Stimulated activated CD8-positive, alpha-beta memory T cell treated with anti-CD3 and anti-CD28 coated beads, Interleukin-4, amount 100 ng/mL, for 1 hour (primary cell): ENCODE measurements at places on chromosomes 4 and X.

DNA sequence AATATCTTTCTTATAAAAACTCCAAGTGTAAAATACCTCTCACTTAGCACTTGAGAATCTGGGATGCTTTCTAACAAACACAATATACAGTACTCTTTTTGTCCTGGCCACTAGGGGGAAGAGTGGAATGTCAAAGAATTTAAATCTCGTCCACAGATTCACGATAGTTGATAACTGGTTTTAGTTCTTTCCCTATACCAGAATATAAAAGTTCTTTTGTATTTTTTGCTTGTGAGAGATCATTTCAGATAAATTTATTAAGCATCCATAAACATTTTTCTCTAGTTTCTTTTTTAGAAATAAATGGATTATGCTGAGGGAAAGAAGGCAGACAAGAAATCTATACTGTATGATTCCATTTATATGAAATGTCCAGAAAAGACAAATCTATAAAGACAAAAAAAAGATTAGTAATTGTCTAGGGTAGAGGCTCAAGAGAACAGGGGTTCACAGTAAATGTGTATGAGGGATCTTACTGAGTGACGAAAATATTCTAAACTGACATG is 50.4 kb downstream of the MGARP start:
- DNase-seq, result no peak

DNA sequence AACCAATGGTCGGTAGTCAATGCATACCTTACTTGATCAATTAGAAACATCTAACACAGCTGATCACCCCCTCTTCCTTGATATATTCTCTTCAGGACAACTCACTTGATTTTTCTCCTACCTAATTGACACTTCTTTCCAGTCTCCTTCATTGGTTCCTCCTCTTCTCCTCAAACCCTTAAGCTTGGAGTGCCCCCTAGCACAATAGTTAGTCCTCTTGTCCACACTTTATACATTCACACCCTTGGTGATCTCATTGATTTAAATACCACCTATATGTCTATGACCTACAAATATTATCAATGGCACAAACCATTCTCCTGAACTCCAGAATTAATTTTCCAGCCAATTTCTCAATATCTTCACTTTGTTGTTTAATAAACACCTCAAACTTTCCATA is 724.0 kb downstream of the ADGRL3 start:
- no peak for DNase-seq

DNA sequence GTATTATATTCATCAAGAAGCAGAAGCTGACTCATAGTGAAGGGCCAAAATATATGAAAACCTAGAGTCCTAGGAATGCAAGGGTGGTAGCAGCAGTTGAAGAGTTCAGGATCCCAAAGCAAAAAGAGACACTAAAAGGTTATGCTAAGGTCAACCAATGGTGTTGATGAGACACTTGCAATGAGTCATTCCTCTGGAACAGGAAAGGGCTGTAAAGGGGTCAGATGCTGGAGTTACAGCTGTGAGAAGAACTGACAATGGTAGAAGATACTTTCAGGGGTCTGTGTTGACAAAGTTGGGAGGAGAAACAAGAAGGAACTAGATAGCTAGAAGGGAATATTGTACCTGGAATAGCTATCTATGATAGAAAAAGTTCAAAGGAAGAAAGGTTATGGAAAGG is 47.5 kb downstream of the ZGRF1 start:
- DNase-seq, result no peak

- no peak for DNase-seq
These were observed 314.1 kb downstream of the STK32B start for GRCh38 chr4:5365071-5366008.

- no peak for DNase-seq
These were observed 712.3 kb downstream of the C4orf33 start for GRCh38 chr4:129808242-129808641.

GRCh38 chr4:41176340-41176739 is 38.0 kb downstream of the APBB2 start:
- no peak for DNase-seq

DNA sequence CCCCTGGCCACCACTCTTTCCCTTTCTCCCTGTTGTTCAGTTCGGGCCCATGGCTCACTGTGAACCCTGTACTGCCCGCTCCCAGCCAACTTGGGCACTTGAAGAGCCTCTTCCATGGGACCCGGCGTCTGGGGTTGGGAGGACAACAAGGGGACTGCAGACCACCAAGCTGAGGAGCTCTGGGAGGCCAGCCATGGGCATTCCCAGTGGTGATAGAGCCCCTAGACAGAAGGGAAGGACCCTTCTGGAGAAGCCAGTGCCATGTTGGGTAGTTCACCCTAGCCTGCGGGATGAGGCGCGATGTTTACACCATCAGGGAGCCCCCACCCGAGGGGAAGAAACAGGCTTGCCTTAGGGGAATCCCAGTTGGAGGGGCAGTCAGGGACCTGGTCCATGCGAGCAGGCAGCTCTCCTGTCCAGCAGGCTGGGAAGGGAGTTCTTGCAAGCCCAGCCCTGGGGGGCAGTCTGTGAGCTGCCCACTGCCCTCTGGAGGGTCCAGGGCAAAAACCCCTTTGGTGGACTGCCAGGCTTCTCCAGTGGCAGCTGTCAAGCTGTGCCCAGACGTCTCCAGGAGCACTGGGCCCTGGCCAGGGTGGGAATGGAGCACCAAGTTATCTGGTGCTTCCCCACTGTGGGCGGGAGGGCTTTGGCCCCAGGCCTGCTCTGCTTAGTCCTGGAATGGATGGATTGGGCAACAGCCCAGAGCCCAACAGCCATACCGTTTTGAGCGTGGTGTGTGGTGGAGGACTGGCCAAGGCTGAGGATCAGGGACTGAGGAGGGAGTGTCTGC is 23.7 kb upstream of the UBA1 start:
- no peak for DNase-seq

DNA sequence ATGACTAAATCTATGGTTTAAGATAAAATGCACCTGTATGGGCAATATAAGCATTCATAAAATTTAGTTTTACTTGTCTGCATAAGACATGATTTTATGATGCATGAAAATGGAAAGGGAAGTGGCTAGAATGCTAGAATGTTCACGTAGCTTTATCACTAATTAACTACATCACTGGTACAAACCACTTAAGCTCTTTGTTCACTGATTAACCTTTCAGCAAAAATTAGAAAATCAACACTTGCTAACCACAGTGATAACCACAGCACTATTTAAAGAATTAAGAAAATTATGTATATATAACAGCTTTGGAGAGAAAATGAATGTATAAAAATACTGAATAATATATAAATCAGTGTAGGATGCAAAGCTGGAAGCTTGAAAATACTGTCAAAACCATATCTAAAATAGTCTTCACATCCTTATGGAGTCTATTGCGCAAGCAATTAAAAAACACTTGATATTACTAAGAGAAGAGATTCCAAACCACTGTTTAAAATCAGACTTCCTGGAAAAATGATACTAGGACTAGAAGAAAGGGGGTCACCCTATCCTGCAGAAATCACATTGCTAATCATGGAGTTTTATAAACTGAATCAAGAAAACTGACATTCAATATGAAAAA is 51.9 kb downstream of the EFHC2 start:
- no peak for DNase-seq

DNA sequence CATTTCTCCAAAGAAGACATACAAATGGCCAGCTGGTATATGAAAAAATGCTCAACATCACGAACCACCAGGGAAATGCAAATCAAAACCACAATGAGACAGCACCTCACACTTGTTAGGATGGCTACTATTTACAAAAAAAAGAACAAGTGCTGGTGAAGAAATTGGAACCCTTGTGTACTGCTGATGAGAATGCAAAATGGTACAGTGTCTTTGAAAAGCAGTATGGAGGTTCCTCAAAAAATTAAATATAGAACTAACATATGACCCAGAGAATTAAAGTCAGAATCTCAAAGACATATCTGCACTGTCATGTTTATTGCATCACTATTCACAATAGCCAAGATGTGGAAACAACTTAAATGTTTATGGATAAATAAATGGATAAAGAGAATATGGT is 20.9 kb downstream of the PAGE4 start:
- DNase-seq, result no peak

DNA sequence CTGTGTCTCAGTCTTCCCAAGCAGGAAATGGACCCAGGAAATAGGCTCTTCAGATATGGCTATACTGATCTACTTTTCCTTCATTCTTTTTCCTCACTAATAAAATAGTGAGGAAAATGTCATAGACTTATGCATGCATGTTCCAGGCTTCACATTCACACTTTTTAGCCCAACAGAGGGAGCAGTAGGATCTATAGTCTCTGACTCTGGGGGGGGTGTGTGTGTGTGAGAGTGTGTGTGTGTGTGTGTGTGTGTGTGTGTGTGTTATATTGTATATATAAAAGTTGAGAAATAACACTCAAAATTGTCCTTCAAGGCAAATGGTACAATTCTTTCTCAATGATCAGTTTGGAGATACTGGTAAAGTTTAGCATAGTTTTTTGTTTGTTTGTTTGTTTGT is 297.2 kb upstream of the GALNT7 start:
- no peak for DNase-seq

DNA sequence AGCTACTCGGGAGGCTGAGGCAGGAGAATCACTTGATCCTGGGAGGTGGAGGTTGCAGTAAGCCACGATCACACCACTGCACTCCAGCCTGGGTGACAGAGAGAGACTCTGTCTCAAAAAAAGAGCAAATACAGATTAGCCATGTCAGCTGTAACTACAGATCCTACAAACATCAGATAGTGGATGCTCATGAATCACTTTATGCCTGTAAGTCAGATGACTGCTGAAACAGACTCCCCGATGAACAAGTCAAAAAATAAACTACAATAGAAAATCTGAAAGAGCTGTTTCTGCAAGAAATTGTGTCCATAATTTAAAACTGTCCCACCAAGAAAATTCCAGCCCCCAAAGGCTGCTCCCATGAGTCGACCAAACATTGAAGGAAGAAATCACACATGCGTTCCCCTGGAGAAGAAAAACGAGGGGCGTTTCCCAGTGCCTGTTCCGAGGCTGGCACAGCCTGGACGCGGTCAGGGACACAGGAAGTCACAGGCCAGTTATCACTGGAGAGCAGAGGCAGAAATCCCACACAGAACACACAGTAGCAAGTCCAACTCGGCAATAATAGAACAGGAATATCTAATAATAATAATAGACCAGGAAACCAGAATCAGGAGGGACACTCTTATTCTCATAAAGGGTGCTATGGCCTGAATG is 30.0 kb upstream of the GTPBP6 start:
- no peak for DNase-seq

- no peak for DNase-seq
These were observed 793.4 kb upstream of the FRG1 start for GRCh38 chr4:189147005-189147929.

DNA sequence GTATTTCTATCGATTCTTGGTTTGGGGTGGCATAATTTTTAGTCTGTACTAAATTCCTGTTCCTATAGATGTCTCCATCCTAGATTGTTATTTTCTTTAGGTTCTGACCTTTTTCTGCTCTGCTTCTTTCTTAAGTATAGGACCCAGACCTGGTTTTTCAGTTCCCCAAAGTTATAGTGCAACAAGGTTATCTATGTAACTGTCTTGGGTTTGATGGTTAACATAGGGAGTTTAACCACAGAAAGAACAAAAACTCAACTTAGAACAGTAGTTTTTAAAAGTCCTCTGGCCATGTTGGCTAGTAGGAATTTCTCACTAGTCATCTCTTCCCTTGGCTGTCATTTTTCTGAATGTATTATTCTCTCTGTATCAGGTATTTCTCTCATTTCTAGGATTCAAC is 38.8 kb upstream of the MAD2L1 start:
- no peak for DNase-seq

GRCh38 chr4:173046144-173046543 is 122.5 kb upstream of the GALNT7 start:
- no peak for DNase-seq

DNA sequence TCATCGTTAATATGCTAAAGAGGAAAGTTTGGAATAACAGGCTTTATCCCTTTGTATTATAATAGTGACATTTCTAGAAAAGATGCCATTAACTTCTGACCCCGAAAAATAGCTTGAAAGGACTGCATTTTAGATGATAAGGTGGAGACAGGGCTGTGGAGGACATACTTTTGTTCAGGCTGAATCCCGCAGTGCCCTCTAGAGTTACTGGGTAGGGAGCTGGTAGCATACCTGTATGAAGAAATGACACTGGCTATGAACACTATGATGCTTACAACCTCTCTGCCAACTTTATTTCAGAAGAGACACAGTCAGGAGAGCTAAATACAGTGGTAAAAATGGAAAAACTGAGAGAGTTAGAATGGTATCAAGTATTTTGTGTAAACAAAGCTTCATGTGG is 8.1 kb downstream of the IL1RAPL1 start:
- no peak for DNase-seq

DNA sequence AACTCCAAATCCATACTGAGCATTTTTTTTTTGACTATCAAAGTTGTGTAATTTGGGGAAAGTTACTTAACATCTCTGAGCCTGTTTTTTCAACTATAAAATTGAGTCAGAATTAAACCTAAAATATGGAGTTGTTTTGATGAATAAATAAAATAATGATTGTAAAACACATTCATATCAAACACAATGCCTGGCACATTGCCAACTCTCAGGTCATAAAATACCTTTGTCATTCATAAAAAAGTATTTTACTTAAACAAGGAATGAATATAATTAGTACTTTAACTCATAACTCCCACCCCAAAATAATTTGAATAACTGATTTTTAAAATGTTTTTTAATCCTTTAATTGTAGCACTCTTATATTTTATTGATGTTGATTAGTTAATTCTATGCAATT is 3.8 kb upstream of the GPR174 start:
- DNase-seq, result no peak

DNA sequence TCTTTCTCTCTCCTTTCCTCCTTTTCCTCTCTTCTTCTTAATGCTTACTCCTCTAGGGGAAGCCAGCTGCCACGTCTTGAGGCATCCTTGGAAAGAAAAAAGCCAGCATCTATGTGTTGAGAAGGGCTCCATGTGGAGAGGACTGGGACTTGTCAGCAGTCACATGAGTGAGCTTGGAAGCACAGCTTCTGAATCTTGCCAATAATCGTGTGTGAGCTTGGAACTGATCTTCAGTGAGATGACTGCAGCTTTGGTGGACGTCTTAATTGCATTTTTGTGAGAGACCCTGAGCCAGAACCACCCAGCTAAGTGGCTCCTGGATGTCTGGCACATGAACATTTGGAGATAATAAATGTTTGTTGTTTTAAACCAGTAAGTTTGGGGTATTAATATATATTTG is 371.7 kb downstream of the SLITRK2 start:
- DNase-seq, result no peak

- DNase-seq, result no peak
These were observed at the start of gene ESX1 for GRCh38 chrX:104254442-104255115. ESX1 (minus strand) TSS chrX:104254933; CDS start chrX:104254849, 84 bp downstream.
